ENCODE measurements at places on chromosomes 7 and 10.

DNA sequence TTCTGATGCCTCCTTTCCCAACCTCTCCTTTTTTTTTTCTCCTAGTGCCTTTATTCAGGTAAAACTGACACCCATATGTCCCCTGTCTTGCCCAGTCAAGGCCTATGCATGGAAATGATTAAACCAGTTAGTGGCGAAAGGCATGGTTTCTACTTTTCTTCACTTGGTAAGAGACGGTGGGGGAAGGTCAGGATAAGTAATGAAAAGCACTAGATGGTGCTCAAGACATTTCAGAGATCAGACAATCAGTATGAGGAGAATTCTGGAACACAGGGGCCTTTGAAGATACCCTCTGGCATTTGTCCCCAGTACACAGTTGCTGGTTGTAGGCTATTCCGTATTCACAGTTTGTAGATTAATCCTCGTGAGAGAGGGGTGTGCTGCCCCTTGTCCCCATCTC, 121.2 kb downstream of the RTKN2 start:
- DNase-seq = no peak

GRCh38 chr10:106957823-106958588, 206.5 kb downstream of the SORCS1 start:
- no peak for DNase-seq

GRCh38 chr10:62046522-62047227, 145.2 kb downstream of the ARID5B start:
- DNase-seq = no peak

DNA sequence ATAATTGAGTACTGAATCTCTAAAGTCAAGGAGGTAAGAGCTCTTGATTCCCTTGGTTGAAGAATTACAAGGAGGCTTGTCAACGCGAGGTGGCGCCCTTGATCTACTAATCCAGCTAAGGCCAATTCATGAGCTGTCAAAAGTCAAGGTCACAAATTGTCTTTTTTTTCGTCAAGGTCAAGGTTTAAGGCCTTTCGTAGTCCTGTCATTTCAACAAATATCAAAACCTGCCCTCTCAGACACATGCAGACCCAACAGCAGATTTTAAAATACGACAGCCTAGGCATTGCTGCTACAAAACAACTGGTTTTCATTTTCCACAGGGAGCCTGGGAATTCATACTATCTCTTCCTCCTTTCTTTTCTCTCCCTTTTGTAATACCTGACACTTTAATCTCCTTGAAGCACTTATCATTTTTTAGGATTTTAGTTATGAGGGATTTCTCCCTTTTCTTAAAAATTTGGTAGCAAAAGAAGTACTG, 3.6 kb downstream of the HOXA13 start:
- peak; percentile 87 for DNase-seq

DNA sequence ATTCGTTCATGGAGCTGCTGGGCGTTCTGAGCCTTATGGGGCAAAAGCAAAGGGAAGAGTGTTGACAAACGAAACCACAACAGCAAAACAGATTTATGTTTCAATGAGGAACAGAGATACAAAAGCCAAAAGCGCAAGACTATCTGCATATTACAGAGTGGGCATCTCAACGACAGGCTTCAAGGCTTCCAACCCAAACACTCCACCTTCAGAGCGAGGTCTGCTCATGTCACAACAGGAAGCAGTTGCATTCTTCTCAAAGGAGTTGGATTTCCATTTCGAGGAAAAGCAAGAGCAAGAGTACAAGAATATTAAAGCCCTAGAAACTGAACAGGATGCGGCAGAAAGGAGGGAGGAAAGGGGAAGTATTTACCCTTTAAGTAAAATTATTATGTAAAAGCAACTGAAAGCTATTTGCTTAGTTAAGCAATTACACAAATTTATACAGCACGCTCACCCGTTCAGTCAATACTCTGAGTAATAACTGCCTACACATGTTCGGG, 189.3 kb downstream of the ELMO1 start:
- DNase-seq = no peak

DNA sequence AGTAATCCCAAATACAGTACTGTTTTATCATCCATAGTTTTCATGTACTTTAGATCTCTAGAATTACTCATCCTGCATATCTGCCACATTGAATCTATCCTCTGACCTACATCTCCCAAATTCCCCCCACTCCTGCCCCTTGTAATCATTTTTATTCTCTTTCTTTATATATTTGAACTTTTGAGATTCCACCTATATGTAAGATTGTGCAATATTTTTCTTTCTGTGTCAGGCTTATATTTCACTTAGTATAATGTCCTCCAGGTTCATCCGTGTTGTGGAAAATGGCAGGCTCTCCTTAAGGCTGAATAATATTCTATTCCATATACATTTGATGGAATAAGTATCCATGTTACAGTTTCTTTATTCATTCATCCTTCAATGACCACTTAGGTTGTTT, 640.4 kb downstream of the POM121L12 start:
- no peak for DNase-seq

DNA sequence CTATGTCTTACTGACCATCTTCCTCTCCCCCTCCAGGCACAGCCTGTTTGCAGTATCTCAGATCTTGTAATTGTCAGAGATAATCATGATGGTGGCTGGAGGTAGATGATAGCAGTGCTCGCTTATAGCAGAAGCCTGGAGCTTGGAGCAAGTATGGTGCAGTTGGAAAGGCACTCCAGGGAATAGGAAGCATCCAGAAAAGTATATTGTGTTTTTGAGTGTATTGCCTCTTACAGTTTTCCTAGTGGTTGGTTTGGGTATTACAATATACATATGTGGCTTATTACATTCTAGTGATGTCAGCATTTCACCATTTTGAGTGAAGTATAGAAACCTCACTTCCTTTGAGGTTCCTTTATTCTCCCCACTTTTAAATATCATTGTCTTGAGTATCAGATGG, 101.5 kb downstream of the STK31 start:
- no peak for DNase-seq

- DNase-seq = no peak
Measured at GRCh38 chr7:106225856-106226255, 58.9 kb downstream of the NAMPT start.

- no peak for DNase-seq
Measured at GRCh38 chr7:105982388-105982787, 19.3 kb downstream of the CDHR3 start.

- DNase-seq = no peak
Measured at GRCh38 chr7:157495594-157495993, 158.8 kb downstream of the DNAJB6 start.

DNA sequence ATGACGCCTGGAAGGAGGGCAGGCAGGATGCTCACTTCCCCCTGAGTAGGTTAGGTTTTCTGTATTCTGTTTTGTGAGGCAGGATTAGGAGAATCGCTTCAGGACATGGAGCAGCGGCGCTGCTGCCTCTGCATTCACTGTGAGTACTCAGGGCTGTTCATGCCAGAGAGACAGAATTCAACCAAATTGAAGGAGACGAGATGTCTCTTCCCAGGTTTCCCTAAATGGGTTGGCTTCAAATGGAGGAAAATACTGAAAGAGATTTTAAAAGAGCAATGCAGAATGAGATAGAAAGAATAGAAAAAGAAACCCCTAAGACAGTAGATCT, 21.9 kb upstream of the CNPY1 start:
- DNase-seq = no peak

- DNase-seq = no peak
Measured at GRCh38 chr7:135672560-135673359, 10.4 kb downstream of the STMP1 start.

Measured in stimulated activated CD4-positive, alpha-beta T cell treated with anti-CD3 and anti-CD28 coated beads, Interleukin-12 subunit alpha, Interleukin-12 subunit beta, amount 100 ng/mL, for 4 hours (primary cell).